ENCODE measurements at places on chromosomes 7 and 10.
A peak's percentile ranks its signal among the peaks of the same experiment; 100 is the strongest.

DNA sequence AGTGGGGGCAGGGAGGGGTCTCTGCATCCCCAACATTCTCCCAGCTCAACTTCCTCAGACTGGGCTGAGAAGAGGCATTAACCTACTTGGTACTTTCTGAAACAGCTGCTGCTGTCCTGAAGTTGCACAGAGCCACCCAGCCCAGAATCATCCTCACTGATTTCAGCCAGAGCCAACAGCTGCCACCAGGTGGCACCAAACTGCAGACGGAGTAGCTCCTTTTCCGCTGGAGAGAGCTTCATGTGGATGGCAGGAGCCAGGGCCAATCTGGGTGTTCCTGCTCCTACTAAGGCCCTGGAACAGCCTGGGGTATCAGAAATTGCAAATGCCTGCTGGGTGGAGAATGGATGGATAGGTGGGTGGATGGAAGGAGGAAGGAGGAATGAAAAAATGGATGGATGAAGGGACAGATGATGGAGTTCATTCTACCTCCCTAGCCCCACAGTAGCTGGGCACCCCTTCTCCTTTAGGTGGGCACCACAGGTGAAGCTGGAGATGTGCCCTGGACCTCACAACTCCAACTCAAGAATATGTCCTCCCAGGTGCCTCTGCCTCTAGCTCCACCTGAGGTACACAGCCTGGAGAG is 11.8 kb upstream of the DRGX start:
- peak; percentile 93 for DNase-seq

DNA sequence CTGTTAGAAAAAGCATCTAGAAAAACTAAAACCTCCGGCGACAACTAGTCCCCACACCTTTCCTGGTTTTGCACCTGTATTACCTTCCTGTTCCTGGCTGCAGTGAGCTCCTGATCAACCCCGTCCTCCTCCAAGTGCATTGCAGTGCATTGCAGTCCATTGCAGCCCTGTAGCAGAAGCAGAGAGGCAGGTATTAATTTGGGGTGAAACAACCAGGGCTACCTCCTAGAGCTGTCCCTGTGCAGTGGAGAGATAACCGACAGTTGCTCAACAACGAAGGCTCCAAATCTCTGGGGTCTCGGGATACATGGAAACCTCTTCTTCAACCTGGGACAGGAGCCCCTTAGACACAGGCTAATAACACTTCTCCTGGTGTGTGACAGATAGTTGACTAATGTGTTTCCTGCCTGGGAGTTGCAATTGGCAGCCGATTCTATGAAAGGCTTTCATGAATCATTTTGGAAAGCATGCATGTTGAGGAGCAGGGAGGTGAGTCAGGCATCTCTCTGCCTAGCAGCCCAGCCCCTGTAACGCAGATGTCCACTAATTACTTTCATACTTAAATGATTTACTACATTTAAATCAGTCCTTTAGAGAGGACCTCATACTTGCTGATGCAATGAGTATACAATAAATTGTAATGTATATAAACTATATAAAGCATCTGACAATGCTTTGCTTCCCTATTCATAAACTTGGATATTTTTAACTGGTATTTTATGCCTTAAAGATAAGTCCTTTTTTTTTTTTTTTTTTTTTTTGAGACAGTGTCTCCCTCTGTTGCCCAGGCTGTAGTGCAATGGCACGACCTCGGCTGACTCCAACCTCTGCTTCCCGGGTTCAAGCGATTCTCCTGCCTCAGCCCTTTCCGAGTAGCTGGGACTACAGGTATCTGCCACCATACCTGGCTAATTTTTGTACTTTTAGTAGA is 59.0 kb downstream of the PRR15 start:
- peak; percentile 93 for DNase-seq

DNA sequence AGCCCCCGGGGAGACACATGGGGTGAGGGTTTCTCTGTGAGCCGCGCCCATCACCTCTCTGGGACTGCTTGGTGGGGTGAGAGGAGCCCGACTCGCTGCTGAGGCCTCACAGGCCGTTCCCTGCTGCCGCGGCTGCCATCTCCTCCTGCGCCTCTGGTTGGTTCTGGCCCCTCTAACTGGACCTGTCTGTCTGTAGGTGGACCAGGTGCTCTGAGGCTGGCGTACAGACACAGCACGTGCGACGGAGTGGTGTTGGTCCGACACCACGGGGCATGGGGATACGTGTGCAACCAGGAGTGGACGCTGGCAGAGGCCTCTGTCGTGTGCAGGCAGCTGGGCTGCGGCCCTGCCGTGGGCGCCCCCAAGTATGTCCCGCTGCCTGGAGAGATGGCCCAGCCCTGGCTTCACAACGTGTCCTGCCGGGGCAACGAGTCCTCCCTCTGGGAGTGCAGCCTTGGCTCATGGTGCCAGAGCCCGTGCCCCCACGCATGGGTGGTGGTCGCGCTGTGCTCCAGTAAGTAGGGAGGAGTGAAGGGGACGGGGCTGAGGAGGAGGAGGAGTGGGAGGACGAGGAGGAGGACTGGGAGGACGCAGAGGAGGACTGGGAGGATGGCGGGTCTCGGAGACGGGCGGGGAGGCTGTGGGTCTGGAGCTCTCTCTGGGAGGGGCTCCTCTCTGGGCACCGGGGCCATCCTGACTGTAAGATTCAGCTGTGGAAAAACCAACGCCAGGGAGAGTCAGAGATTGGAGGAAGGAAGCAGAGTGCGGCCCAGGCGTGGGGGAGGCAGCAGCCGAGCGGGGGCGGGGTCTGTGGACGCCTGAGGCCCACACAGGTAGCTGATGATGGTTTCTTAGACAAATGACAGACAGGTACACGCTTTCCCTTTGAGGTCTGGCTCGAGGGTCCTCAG is 2.6 kb downstream of the SCART1 start:
- DNase-seq: no peak

- DNase-seq: peak; percentile 64
Observed at GRCh38 chr10:110279407-110279986, 25.2 kb downstream of the SMNDC1 start.

DNA sequence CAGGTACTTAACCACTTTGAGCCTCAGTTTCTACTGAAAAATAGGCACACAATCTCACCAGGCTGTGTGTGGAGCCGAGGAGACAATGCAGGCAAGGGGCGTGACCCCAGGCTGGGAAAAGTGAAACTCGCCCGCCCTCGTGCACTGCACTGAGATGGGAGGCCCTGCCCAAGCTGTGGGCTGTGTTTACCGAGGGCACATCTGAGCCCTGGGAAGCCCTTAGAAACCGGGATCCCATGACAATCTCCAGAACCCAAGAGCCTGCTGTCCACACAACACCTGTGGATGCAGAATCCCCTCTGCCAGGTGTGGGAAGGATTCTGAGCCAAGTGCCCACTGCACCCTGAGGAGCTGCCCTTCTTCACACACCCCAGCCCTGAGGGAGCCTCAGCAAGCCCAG is 198.3 kb downstream of the GRID1 start:
- no peak for DNase-seq

GRCh38 chr10:43962346-43963191 is 313.9 kb upstream of the ZNF32 start:
- DNase-seq: peak; percentile 47

GRCh38 chr10:89475591-89475998 is 59.8 kb downstream of the SLC16A12 start:
- DNase-seq: no peak

- DNase-seq: peak; percentile 1
Observed at GRCh38 chr10:43952760-43953159, 304.1 kb upstream of the ZNF32 start.

DNA sequence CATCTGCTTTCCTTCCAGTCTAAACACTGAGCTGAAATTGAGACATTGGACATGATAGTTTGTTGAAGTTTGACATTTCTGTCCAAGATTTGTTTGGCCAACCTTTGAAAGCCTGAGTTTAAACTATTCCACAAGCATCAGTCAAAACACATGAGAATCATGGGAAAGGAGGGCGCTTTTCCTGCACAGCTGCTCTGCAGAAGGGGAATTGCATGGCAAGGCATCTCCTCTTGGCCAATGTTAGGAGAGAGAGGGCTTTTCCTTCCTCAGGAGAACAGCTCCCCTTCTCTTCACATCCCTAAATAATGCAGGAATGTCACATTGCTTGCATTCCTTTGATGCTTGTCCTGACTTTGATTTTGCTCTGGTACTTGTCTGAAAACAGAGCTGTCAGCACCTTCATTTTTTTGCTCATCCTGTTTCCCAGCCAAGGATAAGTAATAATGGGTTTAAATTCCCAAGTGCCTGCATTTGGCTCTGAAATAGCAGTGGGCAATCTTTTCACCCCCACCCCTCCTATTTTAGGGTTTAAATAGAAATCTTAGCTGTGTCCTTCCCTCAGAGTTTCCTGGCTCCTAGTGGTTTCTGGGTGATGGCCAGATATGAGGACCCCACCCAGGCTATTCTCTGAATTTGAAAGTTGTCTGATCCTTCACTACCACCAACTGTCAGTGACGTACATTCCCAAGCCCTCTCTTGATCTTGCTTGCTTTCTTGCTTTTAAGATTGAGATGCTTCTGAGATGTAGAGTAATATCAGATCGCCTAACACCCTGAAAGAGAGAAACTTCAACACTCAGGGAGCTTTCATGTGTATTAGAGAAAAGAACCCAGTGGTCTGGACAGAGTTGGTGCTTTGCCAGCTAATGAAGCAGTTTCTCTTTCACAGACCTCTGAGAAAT is 75.2 kb upstream of the NPVF start:
- peak; percentile 22 for DNase-seq

DNA sequence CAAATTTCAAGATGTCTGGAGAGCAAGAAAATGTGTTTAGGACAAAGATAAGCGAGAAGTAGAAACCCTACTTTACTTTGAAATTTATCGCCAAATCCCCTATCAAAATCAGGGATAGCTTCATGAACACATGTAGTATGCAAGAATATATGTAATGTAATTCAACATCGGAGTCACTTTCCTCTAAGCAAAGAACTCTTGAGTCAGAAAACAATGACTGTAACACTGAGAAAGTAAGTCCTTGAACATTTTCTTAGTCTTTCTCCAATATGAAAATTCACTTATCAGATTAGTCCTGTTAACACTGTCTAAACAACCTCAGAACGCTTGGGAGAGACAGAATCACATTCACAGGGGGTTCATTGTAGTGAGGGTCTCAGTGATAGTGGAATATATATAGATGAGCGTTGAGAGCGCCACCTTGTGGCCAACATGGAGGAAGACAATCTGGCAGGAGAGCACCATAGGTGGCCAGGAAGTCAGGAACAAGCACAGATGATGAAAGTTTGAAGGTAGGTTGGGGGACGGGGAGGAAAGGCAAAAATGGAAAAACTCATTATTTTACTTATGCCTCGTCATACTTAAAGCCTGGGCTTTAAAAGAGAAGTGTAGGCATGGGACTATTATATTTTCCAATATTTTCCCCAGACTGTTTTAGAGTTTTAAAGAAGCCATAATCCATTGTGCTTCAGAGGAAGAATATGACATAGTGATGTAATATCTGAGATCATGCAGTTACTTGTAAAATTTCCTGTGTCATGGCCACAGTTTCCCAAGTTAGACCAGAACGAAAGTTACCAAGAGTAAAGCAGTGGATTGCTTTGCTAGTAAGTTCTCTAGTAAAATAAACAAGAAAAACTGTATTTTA is 115.5 kb upstream of the GNAI1 start:
- peak; percentile 72 for DNase-seq

DNA sequence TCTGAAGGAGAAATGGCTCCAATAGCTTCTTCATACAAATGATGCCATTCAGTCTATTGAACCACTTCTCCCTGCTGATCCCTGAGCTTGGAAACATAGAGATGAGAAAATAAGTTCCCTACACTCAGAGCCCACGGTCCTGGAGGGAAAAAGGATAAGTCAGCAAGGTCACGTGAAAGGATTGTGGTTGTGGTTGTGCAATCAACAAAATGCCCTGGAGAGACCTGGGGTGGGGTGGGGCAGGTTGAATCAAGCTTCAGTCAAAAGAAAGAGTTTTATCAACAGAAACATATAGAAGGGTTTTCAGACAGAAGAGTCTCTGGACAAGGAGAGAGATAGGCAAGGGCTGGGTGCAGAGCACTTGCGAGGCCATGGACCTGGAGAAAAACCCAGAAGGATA is 30.1 kb downstream of the C10orf90 start:
- peak; percentile 61 for DNase-seq

DNA sequence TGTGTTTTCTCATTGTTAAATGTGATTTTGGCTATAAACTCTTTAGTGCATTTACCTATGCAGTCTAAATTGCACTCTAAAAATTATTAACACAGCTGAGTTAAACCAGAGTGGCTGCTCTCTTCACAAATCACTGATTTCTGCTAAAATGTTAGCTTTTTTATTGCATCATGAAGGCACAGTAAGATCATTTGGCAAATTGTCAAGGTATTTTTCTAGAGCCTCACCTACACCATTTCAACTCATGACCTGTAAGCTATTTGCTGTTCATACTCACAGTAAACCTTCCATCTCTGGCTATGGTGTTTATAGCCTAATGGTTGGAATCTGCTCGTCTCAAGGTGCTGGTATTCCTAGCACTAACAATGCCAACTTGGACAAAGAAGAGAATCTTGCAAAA is 25.7 kb downstream of the NDUFB2 start:
- DNase-seq: no peak

GRCh38 chr7:9625953-9626352 is 1192.5 kb downstream of the NXPH1 start:
- DNase-seq: no peak

DNA sequence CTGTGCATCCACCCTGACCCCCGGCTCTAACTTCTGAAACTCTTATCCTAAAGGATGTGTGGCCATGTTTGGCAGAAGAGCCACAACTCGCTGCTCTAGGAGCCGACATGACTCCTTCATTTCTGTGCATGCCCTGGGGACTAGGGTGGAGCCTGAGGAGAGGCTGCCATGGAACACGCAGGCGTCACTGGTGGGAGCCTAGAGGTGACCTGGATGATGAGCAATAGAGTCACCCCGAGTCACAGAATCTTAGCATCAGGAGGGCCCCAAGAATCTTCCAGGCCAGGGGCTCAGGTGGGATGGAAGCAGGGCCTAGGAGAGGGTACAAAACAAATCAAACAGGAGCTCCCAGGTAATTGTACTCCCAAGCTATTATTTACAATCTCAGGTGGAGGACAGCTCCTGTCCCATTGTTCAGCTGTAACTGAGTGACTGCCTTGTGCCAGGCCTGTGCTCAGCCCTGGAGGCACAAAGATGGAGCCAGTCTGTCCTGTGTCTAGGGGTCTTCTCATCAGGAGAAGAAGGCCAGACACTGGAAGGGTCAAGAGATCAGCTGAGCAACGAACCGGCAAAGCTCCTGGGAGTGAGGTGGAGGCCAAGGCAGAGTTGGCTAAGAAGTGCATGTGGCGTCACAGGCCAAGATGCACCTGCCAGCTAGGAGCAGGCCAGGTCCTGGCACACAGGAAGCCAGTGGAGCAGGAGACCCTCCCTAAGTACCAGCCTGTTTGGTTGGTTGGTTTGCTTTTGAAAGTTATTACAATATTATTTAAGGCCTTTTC is 5.8 kb upstream of the ZNF22 start:
- no peak for DNase-seq

All from AG20443 (cell line).